CD4-positive, alpha-beta T cell treated with Interleukin-6 at 100 ng/mL for 8 hours (primary cell): ENCODE measurements at places on chromosomes 12 and 14.

DNA sequence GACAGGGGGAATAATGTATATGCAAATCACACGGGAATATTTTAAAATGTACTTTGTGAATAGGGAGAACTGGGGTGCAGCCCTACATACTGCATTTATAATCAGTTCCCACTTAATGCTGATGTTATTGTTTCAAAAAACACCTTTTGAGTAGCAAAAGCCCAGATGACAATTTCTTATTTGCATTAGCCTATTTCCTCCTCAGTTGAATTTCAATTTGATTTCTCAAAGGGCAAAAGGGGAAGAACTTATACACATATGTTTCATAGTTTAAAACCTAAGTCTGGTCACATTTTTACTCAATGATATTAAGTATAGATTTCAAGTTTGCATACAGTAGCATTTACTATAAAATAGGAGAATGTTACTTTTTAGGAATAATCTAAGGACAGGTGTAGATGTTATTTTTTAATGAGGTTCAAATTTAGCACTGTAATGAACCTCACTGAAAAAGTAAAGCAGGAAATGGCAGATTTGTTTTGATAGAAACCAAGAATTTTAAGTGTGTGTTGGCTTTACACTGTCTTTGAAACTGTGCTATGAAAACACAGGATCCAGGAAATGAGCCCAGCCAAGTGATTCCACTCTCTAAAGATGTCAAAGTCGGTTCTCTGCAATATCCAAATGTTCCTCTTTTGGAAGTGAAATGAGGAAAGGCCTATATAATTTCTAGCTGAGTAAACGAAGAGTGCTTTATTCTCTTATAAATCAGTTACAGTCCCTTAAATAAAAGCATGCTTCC is 367.4 kb downstream of the BTG1 start:
- DNase-seq, result peak; percentile 32

- no peak for DNase-seq
These were observed 43.1 kb upstream of the FKBP4 start for GRCh38 chr12:2751686-2752085.

- no peak for DNase-seq
These were observed 40.7 kb upstream of the SYT10 start for GRCh38 chr12:33480366-33480765.

DNA sequence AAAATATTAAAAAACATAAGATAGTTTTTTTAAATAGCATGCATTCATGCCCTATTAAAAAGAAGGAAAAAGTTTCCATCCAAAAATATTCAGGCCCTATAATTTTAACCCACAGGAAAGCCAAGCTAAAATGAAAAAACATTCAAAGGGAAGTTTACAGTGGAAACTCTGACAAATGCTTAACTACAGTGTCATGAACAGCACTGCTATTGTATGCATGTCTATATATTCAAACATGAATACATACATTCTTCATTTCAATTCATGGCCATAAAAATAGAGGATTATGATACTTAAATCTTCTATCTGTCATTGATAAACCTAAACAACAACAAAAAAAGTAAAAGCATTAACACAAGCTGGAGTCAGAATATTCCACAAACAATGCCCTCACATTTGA is 67.4 kb downstream of the PPP2R5E start:
- DNase-seq, result no peak

GRCh38 chr14:33061667-33062325 is 123.1 kb downstream of the NPAS3 start:
- no peak for DNase-seq

DNA sequence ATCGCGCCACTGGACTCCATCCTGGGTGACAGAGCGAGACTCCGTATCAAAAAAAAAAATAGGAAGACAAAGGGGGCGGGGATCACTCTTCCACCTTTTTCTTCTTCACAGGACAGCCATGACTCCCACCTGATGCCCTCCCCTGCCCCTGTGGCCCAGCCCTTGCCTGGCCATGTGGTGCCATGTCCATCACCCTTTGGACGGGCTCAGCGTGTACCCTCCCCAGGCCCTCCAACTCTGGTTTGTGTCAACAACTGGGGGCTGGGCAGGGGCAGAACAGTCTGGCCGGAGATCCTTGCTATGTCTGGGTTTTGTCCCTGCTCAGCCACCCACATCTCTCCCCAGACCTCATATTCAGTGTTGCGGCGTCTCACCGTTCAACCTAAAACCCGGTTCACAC is 5.8 kb downstream of the TROAP start:
- no peak for DNase-seq

- DNase-seq, result no peak
These were observed 2.1 kb downstream of the NFATC4 start for GRCh38 chr14:24369907-24370687.

- DNase-seq, result no peak
These were observed 27.8 kb downstream of the NOPCHAP1 start for GRCh38 chr12:105013892-105014291.

DNA sequence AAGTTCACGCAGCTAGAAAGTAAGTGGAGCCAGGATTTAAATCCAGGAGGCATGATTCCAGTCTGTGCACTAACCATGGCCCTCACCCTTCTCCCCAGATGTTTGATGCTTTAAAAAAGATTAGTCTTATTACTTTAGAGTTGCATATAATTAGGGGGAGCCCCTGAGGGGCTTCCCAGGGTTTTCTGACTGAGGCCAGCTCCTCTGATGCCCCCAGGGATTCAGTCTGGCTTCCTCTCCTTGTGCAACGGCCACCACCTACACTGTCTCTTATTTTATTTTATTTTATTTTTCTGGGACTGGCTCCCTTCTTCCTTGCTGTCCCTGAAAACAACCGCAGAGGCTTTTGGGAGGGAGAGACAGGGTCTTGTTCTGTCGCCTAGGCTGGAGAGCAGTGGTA is 22.6 kb downstream of the CLSTN3 start:
- no peak for DNase-seq

GRCh38 chr14:41986700-41987099 is 380.0 kb downstream of the LRFN5 start:
- DNase-seq, result no peak

DNA sequence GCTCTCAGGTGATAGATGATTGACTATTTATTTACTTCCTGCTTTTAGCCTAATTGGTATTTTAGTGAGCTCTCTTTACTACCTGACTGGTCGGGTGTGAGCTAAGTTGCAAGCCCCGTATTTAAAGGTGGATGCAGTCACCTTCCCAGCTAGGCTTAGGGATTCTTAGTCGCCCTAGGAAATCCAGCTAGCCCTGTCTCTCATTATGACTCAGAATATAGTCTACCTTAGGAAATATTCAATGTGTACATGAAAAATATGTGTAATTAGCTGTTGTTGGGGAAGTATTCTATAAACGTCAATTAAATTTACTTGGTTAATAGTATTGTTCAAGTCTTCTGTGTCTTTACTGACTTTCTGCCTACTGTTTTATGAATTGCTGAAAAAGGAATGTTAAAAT is 306.9 kb upstream of the DIO2 start:
- no peak for DNase-seq

GRCh38 chr12:94718114-94718513 is 67.8 kb upstream of the TMCC3 start:
- no peak for DNase-seq

GRCh38 chr12:44780221-44780790 is 95.8 kb downstream of the NELL2 start:
- DNase-seq, result no peak

DNA sequence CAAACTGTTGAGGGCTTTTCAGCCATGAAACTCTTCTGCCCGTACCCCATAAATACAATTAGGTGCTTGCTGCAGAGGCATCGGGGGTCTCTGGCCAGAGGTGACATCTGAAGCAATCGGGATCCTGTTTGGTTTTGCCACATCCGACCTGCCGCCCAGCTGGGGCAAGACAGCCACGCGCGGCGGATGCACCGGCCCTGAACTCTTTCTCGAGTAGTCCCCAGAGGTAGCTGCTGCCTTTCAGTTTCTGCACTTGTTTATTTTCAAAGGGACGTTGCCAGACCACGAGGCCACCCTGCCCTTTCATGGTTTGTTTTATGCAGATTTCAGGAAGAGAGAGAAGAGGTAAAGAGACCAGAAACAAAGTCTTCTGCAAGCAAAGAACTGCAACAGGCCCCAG is 10.6 kb upstream of the MLXIP start:
- DNase-seq, result peak; percentile 39

DNA sequence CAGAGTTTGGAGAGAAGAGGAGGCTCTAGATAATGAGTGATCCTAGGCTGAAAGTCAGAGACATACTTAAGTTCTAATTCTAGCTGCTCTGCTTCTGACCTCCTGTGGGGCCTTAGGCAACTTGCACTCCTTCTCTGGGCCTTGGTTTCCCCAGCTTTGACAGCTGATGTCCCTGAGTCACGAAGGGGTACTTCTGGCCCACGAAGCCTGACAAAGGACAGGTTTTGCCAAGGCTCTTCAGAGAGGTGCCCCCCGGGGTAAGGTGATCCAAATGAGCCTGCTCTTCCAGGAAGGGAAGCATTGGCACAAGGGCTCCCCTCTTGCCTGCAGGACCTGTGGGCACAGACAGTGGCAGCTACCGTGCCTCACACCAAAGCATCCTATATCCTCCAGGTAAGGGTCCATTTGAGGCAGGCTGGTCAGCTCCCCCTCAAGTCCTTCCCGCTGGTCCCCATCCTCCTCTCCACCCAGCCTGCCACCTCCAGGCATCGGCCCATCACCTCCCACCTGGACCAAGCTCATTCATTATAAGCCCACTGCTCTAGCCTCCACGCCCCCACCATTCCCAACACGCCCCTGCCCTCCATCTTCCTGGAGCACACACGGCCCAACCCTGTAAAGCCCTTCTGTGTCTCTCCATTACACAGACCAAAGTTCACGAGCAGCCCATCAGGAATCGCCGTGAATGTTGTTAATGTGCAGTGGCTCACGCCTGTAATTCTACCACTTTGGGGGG is 1.9 kb upstream of the PPP1R13B start:
- no peak for DNase-seq

DNA sequence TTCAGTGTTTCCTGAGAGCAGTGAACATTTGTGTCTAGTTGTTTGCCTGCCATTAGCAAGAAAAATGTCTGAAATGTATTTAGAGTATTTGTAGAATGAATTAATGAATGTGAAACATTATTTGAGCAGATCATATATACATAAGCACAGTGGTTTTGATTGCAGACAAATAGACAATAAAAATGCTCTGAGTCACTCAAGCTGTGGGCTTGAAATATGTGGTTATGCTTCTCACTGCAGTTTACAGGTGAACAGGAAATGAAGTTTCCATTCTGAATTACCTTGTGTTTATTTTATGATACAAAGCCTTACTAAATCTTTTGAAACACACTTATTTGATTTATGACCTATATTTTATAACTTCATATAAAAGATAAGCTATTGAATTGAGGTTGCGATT is 827.7 kb downstream of the TMTC2 start:
- DNase-seq, result no peak

DNA sequence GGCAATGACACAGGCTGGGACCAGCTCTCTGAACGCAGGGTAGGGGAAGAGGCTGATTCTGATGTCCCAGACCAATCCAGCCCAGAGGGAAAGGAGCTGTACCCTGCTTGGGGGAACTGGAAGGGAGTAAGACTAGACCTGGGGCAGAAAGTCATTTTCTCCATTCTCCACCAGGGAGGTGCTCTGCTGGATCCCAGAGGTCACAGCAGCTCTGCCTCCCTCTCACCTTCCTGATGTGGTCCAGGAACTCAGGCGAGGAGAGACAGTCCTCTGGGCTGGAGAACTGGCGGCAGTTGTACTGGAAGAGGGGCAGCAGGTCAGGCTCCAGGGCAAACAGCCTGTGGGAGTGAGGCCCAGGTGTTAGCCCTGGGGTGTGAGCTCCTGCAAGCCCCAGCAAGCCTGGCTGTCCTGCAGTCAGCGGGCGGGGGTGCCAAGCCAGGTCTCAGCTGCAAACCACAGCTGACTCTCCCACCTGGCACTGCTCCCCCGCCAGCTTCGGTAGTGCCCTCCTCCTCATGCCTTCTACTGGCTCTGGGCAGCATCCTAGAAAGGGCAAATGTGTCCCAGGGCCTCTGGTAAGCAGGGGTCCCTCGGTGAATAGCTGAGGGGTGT is 1.9 kb downstream of the NGB start:
- no peak for DNase-seq
